Airway epithelial cell (primary cell): ENCODE measurements at places on chromosomes 13 and 19. TPM values are rescaled to one million over a fixed set of nuclear protein-coding genes. Genes with fewer than 3 reads are reported as not detected.

BST2 gene
- not detected in 2 replicates for total RNA-seq

C19orf44 gene
- total RNA-seq = 0.42 and 1.7 TPM in 2 replicates

F10 gene
- 0.21 TPM in 1 of 2 replicates, not detected in the other for total RNA-seq

ICAM5 gene
- 3.6 and 4.9 TPM in 2 replicates for total RNA-seq

KLHL1 gene
- total RNA-seq = not detected in 2 replicates
